ENCODE measurements at places on chromosomes 4 and X.

- DNase-seq: no peak
These were observed at the start of gene FRAS1 for GRCh38 chr4:78057135-78057599. TSS of gene FRAS1 (plus strand) at chr4:78057323. CDS start at chr4:78058010, 687 bp downstream.

GRCh38 chr4:73895201-73896175 is 26.3 kb downstream of the CXCL1 start:
- no peak for DNase-seq

- DNase-seq: no peak
These were observed 902.7 kb upstream of the EPHA5 start for GRCh38 chr4:66572949-66573348.

GRCh38 chr4:128812442-128813235 is 3.1 kb downstream of the JADE1 start:
- DNase-seq: peak; percentile 26

GRCh38 chr4:23476515-23477090 is 413.2 kb downstream of the PPARGC1A start:
- DNase-seq: no peak

GRCh38 chrX:72685018-72685417 is 29.1 kb downstream of the PHKA1 start:
- no peak for DNase-seq
